Tongue (tissue), 3 donors: ENCODE measurements at places on chromosomes 12 and 14. TPM values are rescaled to one million over a fixed set of nuclear protein-coding genes. Genes with fewer than 3 reads are reported as not detected.

Gene HPD
- 1.0 TPM for total RNA-seq

Gene LRP1-AS
- total RNA-seq, result not detected

Gene CATSPERB
- total RNA-seq, result 5.7 TPM

Gene DGKA
- total RNA-seq, result 50.5 TPM

Gene NPAS3
- 4.4 TPM for total RNA-seq
